ENCODE measurements at places on chromosomes 3 and 15.

GRCh38 chr3:53776494-53777101 is 69.6 kb downstream of the CHDH start:
- DNase-seq = no peak

DNA sequence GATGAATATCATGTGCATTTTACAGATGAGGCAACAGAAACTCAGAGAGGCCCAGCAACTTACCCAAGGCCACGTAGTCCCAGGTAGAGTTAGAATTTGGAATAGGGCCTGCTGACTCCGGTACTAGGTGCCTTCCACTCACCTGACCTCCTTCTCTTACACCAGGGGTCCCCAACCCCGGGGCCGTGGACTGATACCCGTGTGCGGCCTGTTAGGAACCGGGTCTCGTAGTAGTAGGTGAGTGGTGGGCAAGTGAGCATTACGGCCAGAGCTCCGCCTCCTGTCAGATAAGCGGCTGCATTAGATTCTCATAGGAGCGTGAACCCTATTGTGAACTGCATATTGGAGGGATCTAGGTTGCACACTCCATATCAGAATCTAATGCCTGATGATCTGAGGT is 64.8 kb downstream of the SMAD3 start:
- no peak for DNase-seq

DNA sequence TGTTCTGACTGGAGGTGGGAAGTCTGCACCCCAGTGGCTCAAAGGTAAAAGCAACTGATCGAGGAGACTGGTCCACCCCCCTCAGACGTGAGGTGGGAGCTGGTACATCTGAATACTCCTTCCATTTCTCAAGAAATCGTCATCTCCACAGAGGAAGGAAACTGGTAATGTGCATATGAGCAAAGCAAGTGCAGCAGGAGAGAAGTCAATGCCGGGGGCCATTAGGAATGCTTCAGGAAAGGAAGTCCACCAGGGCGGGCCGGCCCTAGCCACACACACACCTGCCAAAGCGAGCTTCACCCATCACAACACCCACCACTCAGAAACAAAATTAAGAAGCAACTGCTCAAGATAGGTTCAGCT is 8.5 kb downstream of the TBC1D2B start:
- no peak for DNase-seq

GRCh38 chr3:53822331-53822741 is 23.9 kb downstream of the CHDH start:
- no peak for DNase-seq

GRCh38 chr3:101833446-101833974 is 15.8 kb upstream of the NFKBIZ start:
- DNase-seq = no peak

DNA sequence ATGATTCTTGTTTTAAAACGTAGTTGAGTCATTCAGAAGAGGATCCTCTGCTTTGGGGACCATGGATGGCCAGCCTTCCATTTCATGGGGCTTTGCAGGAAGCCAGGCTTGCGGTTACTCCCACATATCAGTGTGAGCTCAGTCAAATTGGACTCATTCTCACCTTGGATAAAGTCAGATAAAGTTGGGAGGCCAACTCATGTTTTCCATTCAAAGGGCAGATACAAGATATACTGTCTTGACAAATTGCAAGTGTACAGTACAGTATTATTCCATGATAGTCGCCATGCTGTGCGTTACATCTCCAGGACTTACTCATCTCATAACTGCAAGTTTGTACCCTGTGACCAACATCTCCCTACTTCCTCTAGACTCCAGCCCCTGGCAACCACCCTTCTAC is 25.5 kb upstream of the B3GNT5 start:
- no peak for DNase-seq

- DNase-seq = no peak
Measured at GRCh38 chr3:176872771-176873209, 324.5 kb downstream of the TBL1XR1 start.

DNA sequence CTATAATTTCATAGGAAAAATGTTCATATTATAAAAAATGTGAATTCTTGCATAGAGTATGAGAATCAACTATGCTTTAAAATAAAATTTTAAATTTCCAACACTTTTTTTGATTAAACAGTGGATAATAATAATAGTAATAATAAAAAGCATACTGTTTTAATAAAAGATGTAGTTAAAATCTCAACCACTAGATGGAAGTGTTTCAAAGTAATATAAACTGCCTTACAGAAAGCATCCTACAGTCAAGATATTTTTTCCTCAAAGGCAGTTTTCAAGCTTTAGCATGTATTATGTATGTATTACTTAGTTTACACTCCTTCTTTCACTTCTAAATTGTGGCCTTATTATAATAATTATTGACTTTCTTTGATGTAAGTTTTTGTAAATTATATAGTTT is 217.5 kb downstream of the CHL1 start:
- DNase-seq = peak; percentile 4

DNA sequence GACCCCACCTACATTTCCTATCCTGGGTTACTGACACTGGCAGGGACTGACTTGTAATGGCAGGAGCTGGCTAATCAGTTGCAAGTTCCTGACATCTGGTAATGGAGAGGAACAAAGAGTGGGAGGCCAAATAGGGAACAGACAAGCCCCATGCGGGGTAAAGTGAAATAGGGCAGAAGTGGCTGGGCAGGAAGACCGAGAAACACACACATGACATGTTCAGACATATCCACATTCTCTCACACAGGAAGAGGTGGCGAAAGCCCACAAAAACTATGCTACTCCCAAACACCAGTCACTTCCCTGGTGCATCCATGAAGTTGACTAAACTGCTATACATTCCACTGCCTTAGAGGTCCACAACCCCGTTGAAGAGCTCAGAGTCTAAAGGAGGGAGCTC is 394.1 kb upstream of the TBL1XR1 start:
- no peak for DNase-seq

Measured in COR-L47 (cell line).